Stimulated activated CD4-positive, alpha-beta T cell treated with anti-CD3 and anti-CD28 coated beads, TNF-alpha, amount 100 ng/mL, for 1 hour (primary cell): ENCODE measurements at places on chromosomes 6 and 20.

DNA sequence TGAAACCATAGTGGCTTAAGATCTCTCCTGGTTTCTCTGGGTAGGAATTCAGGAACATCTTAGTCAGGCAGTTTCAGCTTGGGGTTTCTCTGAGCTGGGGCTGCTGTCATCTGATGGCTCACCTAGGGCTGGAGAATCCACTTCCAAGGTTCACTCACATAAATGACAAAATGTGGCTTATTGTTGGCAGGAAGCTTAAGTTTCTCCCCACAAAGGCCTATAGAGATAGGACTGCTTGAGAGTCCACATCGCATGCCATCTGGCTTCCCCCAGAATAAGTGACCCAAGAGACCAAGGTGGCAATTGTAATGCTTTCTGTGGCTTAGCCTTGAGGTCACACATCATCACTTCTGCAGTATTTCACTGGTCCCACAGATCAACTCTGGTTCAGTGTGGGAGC is 131.4 kb downstream of the EDN1 start:
- DNase-seq: no peak

DNA sequence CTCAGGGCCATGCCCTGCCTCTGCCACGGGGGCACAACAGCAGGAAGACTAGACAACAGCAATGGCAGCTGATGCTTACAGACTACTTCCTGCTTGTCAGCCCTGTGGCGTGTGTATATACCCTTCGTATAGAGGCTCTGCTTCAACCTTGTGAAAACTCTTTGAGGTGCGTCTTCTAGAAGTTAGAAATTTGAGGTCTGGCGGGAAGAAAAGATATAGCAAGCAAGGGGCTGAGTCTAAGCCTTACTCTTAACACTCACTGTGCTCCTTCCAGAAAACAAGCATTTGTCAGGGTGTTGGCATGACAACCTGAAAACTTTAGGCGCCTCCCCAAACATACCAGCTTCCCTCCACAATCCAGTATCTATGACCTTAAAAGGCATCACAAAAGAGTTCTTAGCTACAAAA is 33.3 kb downstream of the JPH2 start:
- no peak for DNase-seq

GRCh38 chr20:22070610-22071058 is 365.2 kb downstream of the PAX1 start:
- DNase-seq: no peak

- no peak for DNase-seq
Observed at GRCh38 chr6:157265635-157266034, 57.7 kb downstream of the TMEM242 start.

DNA sequence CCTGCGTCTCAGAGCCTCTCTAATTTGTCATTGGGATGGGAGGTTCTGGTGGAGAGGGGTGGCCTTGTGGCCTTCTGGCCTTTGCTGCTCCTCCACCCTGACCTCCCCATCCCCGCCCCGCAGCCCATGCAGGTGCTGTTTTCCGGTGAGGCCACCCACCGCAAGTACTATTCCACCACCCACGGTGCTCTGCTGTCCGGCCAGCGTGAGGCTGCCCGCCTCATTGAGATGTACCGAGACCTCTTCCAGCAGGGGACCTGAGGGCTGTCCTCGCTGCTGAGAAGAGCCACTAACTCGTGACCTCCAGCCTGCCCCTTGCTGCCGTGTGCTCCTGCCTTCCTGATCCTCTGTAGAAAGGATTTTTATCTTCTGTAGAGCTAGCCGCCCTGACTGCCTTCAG is 171.8 kb upstream of the RNF24 start:
- DNase-seq: no peak

DNA sequence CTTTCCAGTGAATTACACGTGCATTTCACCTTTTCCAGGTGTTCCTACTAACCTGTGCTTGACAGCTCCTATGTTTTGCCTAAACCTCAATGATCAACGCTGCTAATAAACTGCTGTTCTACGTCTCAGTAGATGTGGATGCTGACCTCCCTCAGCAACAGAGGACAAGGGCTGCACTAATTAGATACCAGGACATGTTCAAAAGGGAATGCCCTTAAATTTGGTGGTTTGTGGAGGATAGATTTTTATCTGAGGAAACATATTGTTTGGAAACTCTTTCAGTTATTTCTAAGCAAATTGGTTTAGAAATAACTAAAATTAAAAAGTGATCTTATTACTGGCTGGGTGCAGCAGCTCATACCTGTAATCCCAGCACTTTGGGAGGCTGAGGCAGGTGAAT is 19.1 kb upstream of the ZDHHC14 start:
- DNase-seq: no peak

DNA sequence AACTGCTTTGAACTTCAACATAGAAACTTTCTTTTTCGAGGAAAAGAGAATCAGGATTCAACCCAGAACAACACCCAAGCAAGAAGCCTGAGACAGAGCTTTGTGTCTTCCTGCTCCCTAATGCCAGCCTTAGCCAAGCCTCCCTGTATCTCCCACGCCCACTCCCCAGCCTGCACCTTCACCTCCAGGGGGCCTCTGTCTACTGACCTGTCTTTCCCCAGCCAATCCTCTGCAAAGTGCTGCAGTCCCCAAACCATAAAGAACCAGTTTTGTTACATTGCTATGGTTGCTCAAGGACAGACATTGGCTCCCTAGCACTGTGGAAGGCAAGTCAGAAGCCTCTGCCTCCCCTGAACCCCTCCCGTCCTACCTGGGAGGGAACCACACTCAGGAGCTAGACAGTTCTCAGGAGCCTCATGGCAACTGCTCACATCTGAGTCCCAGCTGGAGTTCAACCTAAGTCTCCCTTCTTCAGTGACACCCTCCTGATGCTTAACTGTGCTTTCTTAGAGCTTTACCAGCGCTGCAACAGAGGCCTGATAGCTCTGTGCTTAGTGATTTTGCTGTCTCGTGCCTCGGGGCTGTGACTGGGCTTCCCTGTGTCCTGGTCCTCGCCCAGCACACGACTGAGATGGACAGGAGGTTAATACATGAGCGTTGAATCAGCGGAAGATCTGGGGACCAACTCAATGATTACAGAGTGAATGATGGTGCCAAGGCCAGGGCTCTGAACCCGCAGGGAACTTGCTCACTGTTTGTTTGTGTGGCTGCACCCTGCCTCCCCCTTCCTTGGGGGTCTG is 101.5 kb upstream of the DUSP22 start:
- DNase-seq: no peak

DNA sequence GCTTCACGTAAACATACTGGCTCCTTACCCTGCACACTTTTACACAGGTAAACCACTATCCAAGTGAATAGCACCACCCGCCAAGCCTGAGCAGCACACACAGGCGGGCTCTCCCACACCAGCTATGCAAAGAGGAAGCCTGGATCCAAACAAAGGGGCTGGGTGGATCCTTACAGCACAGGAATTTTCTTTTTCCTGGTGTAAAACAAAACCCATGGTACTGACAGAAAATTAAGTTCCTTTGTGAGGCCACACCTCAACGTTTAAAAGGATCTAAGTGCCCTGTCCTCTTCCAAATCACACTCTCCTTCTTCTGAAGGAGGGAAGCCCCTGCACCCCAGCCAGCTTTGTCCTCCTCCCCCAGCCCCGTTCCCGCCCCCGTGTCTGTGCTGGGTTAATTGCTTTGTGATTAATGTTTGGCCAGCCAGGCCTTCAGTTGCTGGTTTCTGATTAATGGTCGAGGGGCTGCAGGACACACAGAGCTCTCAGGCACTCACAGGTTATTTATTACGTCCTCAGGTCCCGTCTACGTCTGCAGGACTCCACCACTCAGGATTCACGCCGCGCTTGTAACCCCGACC is 6.1 kb downstream of the DACT2 start:
- no peak for DNase-seq

DNA sequence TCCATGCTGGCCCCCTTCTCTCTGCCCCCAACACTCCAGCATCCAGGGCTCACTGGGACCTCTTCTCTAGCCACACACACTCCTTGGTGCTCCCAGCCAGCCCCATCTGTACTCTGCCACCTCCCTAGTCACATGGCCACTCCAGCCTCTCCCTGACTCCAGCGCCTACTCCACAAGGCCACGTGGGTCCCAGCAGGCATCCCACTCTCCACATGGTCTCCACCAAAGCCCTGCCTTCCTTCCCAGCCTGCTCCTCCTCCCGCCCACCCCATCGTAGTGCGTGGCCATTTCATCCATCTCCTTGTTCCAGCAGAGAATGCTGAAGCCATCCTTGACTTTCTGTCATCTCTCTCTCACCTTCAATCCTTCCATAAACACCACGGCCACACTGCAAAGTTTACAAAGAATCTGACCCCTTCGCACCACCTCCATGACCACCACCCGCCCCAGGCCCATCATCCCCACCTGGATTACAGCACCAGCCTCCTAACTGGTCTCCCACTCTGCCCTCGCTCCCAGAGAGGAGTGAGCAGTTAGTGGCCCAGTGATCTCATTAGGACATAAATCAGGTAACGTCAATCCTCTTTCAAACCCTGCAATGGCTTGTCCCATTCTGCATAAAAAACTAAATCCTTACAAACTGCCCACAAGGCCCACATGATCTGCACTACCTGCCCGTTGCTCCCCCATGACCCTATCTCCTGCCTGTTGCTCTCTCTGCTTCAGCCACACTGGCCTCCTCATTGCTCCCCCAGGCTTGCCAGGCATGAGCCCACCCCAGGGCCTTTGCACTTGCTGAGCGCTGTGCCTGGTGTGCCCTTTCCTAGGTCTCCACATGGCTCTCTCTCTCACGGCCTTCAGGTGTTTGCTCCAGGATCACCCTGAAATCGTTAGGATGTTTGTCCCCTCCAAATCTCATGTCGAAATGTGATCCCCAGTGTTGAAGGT is 96.2 kb downstream of the GRM4 start:
- DNase-seq: no peak

DNA sequence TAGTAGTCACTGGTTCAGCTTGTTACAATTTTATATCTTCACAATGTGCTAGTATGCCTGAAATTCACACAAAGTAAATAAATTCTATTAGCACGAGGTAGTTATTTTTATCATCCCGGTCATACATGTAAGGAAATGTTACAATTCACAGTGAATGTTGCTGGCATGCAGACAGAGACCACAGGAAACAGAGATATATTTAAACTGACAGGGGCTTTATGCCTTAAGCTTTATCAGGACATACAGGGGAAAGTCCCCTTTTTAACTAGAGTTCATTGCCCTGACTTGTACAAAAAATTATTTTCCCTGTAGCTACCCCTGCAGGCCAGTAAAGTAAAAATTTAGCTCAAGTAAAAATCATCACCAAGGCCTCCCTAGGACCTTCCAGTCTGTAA is 712.0 kb upstream of the NRSN1 start:
- no peak for DNase-seq

- no peak for DNase-seq
Observed at GRCh38 chr6:9766240-9766915, 648.5 kb downstream of the TFAP2A start.

DNA sequence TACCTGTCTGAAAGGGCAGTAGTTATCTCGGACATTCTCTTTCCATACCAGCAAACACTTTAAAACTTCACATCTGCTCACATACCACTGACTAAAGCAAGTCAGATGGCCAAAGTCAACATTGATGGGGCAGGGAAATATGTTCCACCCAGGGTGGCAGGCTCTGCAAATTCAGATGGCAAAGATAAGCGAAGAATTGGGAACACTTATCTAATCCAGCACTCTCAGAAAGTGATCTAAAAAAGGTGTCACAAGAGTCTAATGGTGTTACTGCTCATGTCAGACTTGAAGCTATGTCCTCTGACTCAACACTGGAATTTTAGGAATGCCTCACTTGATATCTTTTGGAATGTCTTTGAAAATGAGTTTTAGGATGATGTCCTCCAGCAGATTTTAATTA is 1086.2 kb downstream of the KIF16B start:
- no peak for DNase-seq

DNA sequence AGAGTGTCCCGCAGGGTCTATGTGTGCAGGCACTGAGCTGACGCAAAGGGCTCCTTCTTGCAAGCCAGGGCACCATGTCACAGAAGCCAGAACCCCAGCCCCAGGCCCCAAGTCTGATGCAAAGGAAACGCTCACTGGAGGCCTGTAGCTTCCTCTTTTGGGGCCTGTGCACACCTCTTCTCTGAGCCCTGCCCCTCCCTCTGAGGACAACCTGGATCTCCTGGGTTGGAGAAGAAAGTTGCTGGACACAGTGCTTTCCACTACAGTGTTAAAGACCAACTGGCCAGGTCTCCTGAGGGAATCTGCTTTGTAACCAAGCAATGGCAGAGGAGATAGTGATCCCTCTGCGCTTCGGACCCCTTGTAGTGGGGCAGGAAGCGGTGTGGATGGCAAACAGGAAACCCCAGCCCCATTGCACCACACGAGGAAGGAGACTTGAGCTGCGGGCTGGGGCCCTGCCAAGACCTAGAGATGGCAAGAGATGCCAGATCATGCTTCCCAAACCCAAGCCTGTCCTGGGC is 90.0 kb downstream of the PRND start:
- no peak for DNase-seq

GRCh38 chr20:46644160-46644559 is 7.1 kb downstream of the SLC13A3 start:
- no peak for DNase-seq

GRCh38 chr6:43376551-43376981 is 7.1 kb upstream of the ZNF318 start:
- no peak for DNase-seq

- DNase-seq: no peak
Observed at GRCh38 chr6:144007478-144008119, 460 bp downstream of the PLAGL1 start.

- no peak for DNase-seq
Observed at GRCh38 chr6:84411060-84411629, 183.7 kb upstream of the CEP162 start.

DNA sequence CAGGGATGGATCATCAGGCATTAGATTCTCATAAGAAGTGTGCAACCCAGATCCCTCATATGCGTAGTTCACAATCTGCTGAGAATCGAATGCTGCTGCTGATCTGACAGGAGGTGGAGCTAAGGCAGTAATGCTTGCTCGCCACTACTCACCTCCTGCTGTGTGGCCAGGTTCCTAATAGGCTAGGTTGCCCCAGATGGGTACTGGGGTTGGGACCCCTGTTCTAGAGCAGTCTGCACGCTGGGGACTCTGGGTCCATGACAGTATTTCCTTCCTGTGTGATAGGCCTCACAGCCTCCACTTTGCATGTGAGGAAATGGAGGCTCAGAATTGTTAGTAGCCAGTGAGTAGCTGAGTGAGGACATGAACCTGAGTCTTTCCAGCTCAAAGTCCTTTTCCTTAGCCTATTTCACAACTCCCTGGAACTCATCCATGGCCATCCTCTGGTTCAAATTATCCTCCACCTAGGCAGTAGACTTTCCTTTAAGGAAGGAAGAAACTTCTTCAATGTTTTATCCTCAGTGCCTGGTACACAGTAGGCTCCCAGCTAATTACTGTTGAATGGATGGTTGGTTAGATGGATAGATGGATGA is 117.2 kb downstream of the SYCP2 start:
- no peak for DNase-seq

- no peak for DNase-seq
Observed at GRCh38 chr6:84333842-84334241, 106.4 kb upstream of the CEP162 start.
